T-helper 17 cell (primary cell): ENCODE measurements at places on chromosomes 4 and X.

GRCh38 chr4:106953036-106953705, 82.9 kb downstream of the DKK2 start:
- DNase-seq, result no peak

DNA sequence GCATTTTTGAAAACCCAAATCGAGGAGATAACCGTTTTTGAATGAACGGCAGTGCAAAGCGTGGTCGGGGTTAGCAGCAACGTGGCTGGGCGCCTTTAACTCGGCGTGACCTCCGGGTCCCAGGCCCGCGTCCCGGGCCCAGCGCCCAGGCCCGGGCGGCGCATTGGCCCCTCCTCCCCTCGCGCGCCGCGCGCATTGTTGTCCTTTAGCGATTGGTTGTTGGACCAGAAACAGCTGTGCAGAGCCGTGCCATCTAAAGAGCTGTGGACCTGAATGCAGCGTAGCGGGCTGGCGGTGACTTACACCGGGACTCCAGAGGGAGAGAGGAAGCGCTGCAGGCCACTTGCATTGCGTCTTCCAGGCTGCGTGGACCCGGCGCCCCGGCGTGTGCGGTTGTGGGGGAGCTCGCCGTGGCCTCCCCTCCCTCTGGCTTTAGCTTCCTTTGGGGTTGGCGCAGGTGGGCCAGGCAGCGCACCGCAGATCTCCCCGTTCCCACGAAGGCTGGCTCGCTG, at the start of gene STOX2:
TSS of gene STOX2 (plus strand) at position 227 of the 512 bp plus-strand sequence. CDS start 1,484 bp downstream, outside the sequence.
- DNase-seq, result no peak

DNA sequence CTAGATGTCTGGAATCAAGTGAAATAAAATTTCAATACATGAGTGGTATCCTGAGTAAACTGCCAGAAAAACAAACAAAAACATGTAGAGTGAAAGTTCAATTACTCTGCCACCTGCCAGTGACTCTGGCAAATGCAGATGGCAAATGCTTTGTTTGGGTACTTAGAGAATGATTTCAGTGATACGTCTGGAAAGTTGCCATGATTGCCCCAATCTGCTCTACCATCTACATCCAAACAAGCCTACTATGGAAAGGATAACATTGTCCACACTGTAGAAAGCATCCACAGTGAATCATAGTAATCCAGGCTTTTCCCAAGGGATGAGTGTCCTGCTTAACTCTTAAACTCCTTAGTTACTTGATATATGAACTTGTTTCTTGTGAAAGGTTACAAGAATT, 3.4 kb downstream of the SPATA4 start:
- no peak for DNase-seq

DNA sequence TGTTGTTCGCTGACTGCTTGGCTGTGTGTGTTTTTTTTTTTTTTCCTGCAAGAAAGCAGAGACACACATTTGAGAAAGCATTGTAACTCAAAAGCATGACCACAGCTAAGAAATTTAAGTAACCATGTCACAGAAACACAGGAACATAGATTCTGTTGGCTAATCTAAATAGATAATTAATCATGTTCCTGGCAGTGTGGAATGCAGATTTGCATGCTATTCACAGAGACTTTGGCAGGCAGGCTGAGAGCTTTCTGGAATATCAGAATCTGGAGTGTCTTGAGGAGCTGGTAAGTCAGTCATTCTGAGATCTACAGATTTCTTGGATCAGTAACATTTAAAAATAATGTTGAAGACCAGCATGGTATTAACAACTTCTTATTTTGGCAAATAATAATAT, 33.2 kb upstream of the SMS start:
- no peak for DNase-seq

- no peak for DNase-seq
Observed at GRCh38 chr4:151850791-151851213, 90.0 kb upstream of the GATB start.

DNA sequence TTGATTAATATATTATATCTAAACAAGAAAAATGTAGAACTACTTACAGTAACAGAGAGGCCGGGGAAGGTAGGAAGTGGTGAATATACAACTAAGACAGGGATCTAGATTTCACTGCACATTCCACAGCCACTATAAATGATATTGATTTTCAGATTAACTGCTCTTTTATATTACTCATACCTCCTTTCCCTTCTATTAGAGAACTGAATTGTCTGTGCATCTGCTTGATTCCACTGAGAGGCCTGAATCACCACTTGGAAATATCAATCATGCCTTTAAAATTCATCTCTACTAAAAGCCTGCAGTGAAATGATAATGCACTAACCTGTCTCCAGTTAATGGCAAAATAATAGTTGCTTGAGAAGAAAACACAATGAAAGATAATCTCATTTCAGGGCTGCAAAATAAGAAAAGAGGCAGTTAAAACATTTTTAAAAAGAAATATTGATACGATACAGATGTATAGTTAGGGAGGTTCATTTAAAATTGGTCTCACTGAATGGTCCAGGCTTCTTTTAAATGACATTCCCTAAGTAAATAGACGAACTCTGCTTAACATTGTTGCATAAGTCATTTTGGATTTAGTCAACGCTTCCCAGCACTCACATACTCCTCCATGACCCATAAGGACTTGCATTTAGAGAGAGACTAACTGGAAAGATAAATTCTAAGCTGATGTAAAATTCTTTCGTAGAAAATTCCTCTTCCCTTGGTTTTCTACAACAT, 3.8 kb downstream of the ANTXR2 start:
- no peak for DNase-seq

GRCh38 chr4:101067383-101067782, 279.9 kb downstream of the PPP3CA start:
- no peak for DNase-seq

- no peak for DNase-seq
Observed at GRCh38 chr4:42641161-42641560, 15.7 kb downstream of the ATP8A1 start.

DNA sequence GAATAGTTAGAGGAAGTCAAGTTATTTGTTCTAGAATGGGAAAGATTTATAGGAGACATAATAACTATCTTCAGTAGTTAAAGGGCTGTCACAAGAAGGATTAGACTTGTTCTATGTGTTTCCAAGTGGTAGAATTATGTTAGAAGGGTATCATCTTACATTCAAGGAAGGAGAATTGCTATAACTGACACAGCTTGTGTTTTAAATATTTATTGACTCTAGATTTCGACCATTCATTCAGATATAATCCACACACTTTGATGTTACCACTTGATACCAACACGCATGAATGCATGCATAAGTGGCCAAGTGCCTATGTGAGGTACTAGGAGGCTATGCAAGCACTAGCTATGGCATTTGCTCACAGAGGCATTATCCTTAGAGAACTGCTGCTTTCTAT, 122.7 kb downstream of the CCNB3 start:
- no peak for DNase-seq

- no peak for DNase-seq
Observed at GRCh38 chr4:113730467-113731216, 30.9 kb downstream of the CAMK2D start.

- DNase-seq, result no peak
Observed at GRCh38 chr4:10253765-10254164, 137.2 kb upstream of the WDR1 start.

- no peak for DNase-seq
Observed at GRCh38 chr4:77190053-77190452, 33.0 kb downstream of the CCNG2 start.

GRCh38 chrX:56232221-56233082, at the start of gene KLF8:
Gene KLF8, plus strand, starts transcription at chrX:56232356. Its CDS starts 979 bp downstream, at chrX:56233335.
- DNase-seq, result peak; percentile 24

GRCh38 chrX:95729401-95729800, 955.2 kb upstream of the DIAPH2 start:
- DNase-seq, result no peak

DNA sequence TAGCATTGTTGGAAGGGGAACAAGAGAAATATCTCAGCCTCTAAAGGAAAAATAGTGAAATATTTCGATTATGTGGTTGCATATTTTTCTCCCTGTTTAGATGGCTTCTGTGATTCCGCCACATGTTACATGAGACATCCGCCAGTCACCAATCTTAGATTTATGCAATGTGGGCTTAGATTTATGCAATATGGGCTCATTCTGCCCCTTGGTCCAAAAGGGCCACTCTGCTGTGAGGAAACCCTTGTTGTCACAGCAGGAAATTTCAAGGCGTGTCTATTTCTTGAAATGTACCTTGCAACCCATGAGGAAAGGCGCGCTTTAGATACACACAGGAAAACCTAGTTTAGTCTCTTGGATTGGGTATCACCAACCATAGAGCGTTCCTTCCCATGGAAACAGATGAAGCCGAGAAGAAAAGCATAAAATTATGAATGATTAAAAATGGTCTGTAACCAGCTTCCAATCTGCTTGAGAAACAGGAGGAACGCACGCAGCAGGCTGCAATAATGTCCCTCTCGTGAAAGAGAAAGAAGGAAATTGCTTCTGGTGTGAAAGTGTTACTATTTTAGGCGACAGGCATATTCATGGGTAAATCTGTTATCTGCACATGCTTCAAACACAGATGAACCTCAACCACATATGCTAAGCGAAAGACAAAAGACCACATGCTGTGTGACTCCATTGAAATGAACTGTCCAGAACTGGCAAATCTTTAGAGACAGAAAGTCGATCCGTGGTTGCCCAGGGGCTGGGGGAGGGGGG, 3.7 kb downstream of the RS1 start:
- no peak for DNase-seq

GRCh38 chrX:103212749-103213457, 2.0 kb upstream of the BEX4 start:
- no peak for DNase-seq

GRCh38 chr4:83581411-83582288, 45.7 kb downstream of the GPAT3 start:
- no peak for DNase-seq

DNA sequence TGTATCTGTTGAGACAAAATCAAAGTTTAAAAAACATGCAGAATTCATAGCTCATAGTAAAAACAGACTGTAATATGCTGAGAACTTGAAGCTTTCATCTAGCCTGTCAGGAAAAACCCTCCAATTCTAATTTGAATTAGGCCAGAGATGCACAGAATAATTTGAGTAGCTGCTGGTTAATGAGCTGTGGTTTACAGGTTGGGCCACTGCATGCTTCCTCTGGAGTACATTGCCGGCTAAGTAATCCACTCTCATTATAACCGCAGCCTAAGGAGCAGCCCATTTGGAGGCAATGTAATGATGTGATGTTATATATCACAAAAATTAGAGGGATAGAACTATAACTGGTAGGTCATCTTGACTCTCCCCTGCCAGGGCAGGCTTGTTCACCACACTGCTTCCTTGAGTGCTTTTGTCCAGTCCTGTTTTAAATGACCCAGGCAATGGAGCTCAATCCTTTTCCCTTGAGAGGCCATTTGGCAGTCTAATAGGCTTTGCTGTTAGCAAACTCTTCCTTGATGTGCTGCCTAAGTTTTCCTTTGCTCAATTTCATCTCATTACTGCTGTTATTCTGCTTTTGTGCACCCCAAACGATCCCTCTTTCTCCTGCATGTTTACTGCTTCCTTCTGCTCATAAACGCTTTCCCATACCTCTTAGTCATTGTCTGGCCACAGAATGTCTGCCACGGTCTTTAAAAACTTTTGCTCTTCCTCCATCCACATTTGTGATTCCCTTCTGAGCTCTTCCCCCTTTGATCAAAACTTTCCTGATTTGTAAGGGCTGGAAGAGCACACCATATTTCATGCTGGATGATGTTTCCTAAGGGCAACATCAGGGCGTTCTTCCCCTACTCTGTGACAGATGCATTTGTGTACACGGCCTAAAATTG, 230.9 kb downstream of the C4orf33 start:
- DNase-seq, result no peak

DNA sequence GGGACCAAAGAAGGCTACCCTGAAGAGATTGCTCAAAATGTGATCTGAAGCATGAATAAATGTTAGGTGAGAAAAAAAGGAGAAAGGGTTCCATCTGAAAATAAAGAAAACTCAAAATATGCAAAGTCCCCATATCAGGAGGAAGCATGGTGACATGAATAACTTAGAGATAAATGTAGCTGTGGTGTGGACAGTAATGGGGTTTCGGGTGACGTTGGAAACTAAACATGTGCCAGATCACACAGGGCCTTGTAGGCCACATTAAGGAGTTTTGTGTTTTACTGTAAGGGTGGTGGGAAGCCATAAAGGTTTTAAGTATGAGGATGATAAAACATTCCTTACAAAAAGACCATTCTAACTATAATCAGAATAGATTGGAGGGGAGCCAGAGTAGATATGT, 40.3 kb upstream of the ACSL4 start:
- no peak for DNase-seq

- no peak for DNase-seq
Observed at GRCh38 chr4:40227284-40227683, 30.5 kb downstream of the RHOH start.

DNA sequence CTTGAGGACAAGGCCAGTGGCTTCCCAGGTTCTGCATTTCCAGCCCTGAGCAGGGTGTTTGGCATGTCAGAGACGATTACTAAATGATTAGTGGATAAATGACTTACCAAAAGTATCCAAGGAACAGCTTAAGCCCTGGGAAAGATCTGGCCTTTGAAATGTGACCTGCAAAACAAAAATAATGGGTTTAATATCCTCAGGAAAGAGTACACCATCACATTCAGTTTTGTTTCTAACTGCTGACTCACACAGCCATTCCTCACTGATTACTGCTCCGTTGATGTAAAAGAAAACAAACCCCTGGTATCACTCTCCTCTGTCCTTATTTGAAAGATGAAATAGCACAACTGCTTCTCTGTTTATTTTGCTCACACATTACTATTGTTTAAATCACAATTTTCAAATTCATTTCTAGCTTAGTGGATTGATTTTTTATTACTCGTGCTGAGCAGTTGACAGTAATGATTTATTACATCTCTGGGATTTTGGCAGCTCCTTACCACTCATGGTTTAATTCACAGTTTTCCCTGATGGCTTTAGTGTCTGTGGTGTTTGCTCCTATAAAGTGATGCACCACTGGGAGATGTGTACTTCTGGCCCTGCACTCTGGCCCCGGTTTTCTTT, 117.0 kb downstream of the CBLL2 start:
- DNase-seq, result no peak

GRCh38 chr4:150008546-150008945, 69.7 kb upstream of the DCLK2 start:
- DNase-seq, result no peak

GRCh38 chr4:187157380-187157958, 433.8 kb upstream of the FAT1 start:
- DNase-seq, result no peak

GRCh38 chr4:177410566-177410965, 31.7 kb downstream of the AGA start:
- no peak for DNase-seq

- DNase-seq, result no peak
Observed at GRCh38 chr4:77669946-77670590, 64.4 kb downstream of the CXCL13 start.

- DNase-seq, result no peak
Observed at GRCh38 chr4:42624551-42624950, 32.4 kb downstream of the ATP8A1 start.

GRCh38 chr4:76342191-76342590, 35.7 kb downstream of the STBD1 start:
- DNase-seq, result no peak

GRCh38 chrX:17403189-17403691, 28.2 kb downstream of the NHS start:
- no peak for DNase-seq

- no peak for DNase-seq
Observed at GRCh38 chr4:52059372-52059771, 8.3 kb downstream of the SPATA18 start.
